ENCODE measurements at places on chromosomes 13 and 19.

DNA sequence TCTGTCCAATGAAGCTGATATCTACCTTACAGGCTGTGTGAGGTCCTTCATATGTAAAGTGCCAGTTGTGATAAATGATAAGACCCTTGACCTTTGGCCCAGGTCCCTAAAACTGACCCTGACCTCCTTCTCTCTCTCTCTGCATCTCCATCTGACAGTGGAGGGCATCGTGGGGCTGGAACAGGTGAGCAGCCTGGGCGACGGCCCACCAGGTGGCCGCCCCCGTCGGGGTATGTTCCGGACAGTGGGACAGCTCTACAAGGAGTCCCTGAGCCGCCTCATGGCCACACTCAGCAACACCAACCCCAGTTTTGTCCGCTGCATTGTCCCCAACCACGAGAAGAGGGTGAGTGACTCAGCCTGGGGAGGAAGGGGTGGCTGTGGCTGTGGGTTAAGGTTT, 53.7 kb downstream of the MYH14 start:
- H3K27ac ChIP-seq = no peak overlapping the region
- no peak overlapping the region for H3K4me3 ChIP-seq
- no peaks in the 10 kb centered on the region for H3K36me3 ChIP-seq
- DNase-seq = no peak
- H3K4me1 ChIP-seq = no peaks in the 10 kb centered on the region
- H3K27me3 ChIP-seq = no peaks in the 10 kb centered on the region

- H3K4me3 ChIP-seq = no peak overlapping the region
- no peaks in the 10 kb centered on the region for H3K4me1 ChIP-seq
- peak; percentile 52 for DNase-seq
- H3K27ac ChIP-seq = no peak overlapping the region
- H3K27me3 ChIP-seq = peaks cover 3% of the 10 kb centered on the region
- H3K36me3 ChIP-seq = no peaks in the 10 kb centered on the region
Measured at GRCh38 chr19:4597975-4598671, 38.6 kb upstream of the SEMA6B start.

DNA sequence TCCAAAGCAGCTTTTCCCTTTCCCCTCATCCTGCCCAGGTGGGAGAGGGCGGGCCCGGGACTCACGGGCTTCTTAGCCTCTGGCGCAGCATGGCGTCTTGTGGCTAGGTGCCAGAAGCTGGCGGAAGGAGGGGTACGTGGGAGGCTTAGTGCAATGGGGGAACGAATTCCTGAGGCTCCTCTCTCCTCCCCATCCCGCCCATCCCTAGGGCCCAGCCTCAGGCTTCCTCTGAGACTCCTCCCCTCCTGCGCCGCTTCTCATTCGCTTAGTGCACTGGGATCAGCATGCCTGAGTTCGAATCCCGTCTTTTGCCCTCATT, 297.8 kb downstream of the ZNF536 start:
- H3K4me1 ChIP-seq = no peaks in the 10 kb centered on the region
- no peaks in the 10 kb centered on the region for H3K27me3 ChIP-seq
- no peaks in the 10 kb centered on the region for H3K36me3 ChIP-seq
- no peak overlapping the region for H3K4me3 ChIP-seq
- no peak overlapping the region for H3K27ac ChIP-seq

- DNase-seq = peak; percentile 46
- H3K27me3 ChIP-seq = no peaks in the 10 kb centered on the region
- no peak overlapping the region for H3K4me3 ChIP-seq
Measured at GRCh38 chr13:102870677-102871415, 25.0 kb downstream of the ERCC5 start.

DNA sequence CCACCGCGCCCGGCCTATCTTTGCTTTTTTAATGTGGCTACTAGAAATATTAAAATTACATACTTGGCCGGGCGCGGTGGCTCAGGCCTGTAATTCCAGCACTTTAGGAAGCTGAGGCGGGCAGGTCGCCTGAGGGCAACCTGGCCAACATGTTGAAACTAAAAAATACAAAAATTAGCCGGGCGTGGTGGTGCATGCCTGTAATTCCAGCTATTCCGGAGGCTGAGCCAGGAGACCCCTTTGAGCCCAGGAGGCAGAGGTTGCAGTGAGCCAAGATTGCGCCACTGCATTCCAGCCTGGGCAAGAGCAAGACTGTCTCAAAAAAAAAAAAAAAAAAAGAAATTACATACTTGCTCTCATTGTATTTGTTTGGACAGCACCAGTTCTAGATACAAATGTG, 34.8 kb upstream of the DPRX start:
- H3K27me3 ChIP-seq = no peaks in the 10 kb centered on the region
- no peaks in the 10 kb centered on the region for H3K36me3 ChIP-seq
- no peaks in the 10 kb centered on the region for H3K4me1 ChIP-seq
- H3K27ac ChIP-seq = no peak overlapping the region

GRCh38 chr13:99312493-99312883, 5.3 kb upstream of the GPR183 start:
- no peaks in the 10 kb centered on the region for H3K27me3 ChIP-seq
- peaks cover 77% of the 10 kb centered on the region for H3K4me1 ChIP-seq
- peak overlapping the region; percentile 42 for H3K27ac ChIP-seq

GRCh38 chr13:29161676-29162075, 341.5 kb downstream of the MTUS2 start:
- no peak overlapping the region for H3K4me3 ChIP-seq
- no peak for DNase-seq
- no peak overlapping the region for H3K27ac ChIP-seq
- no peaks in the 10 kb centered on the region for H3K4me1 ChIP-seq

DNA sequence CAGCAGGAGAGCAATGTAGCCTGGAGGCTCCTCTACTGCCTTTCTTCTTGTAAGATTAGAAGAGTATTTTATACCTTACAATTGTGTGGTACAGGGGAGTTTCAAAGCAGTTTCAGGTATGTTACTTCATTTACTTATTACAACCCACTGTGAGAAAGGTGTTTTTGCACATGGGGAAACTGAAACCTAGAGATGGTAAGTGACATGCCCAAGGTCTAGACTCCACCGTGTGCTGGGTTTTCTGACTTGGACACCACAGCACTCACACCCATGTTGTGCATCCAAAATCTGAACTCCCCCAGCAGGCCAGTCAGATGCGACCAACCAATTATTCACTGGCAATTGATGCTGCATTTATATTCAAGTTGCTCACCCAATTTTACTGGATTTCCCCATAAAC, 22.8 kb downstream of the ERICH6B start:
- H3K4me3 ChIP-seq = no peak overlapping the region
- H3K4me1 ChIP-seq = no peaks in the 10 kb centered on the region
- no peak overlapping the region for H3K27ac ChIP-seq
- no peak for DNase-seq
- no peaks in the 10 kb centered on the region for H3K36me3 ChIP-seq

- H3K27me3 ChIP-seq = no peaks in the 10 kb centered on the region
- H3K4me1 ChIP-seq = no peaks in the 10 kb centered on the region
- no peak overlapping the region for H3K4me3 ChIP-seq
Measured at GRCh38 chr13:20828539-20829364, 55.0 kb upstream of the EEF1AKMT1 start.

DNA sequence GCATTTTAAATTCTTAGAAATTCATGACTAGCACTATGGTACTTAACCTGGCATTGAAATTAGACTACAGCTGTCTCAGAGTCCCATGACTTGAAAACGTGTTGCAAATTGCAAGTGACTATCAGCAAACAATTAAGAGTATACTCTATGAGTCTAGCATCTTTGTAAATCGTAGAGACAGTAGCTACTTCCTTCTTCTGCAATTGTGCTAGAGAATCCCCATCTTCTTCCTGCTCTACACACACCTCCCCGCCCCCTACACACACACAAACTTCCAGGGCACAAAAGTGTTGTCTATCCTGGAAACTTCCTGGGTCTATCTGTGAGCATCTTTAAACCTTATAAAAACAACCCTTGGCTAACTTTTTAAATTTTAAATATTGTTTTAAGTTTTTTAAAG, 35.2 kb upstream of the MIR17HG start:
- H3K4me3 ChIP-seq = no peak overlapping the region
- DNase-seq = no peak
- no peaks in the 10 kb centered on the region for H3K4me1 ChIP-seq
- H3K36me3 ChIP-seq = no peaks in the 10 kb centered on the region

GRCh38 chr13:30690282-30691188, 44.8 kb upstream of the ALOX5AP start:
- no peaks in the 10 kb centered on the region for H3K36me3 ChIP-seq
- no peak overlapping the region for H3K27ac ChIP-seq
- H3K27me3 ChIP-seq = no peaks in the 10 kb centered on the region
- H3K4me3 ChIP-seq = peak overlapping the region; percentile 22

GRCh38 chr19:32581705-32582179, 752 bp downstream of the PDCD5 start:
- no peak for DNase-seq
- peaks cover 20% of the 10 kb centered on the region for H3K4me1 ChIP-seq
- H3K27ac ChIP-seq = peak overlapping the region; percentile 77
- H3K4me3 ChIP-seq = peak overlapping the region; percentile 91
- H3K27me3 ChIP-seq = no peaks in the 10 kb centered on the region
- no peaks in the 10 kb centered on the region for H3K36me3 ChIP-seq

DNA sequence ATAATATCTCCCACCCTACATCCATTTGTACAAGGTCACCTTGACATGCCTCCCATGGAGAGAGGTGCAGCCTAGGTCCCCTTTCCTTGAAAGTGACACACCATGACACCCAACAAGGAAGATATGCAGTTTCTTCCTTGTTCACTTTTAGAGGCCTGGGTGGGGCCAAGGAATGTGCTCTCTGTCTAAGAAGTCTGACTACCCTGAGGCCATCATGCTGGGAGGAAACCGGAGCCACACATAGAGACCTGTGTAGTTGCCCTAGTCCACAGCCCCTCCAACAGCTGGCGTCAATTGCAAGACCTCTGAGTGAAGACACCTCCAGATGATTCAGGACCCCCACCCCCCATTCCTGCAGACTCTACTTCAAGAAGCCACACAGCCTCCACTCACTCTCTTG, 11.0 kb downstream of the SYDE1 start:
- no peak overlapping the region for H3K4me3 ChIP-seq
- H3K36me3 ChIP-seq = peaks cover 88% of the 10 kb centered on the region
- no peaks in the 10 kb centered on the region for H3K4me1 ChIP-seq
- DNase-seq = no peak

GRCh38 chr19:31538879-31539278, 189.6 kb upstream of the TSHZ3 start:
- no peaks in the 10 kb centered on the region for H3K27me3 ChIP-seq
- H3K27ac ChIP-seq = no peak overlapping the region
- H3K4me3 ChIP-seq = no peak overlapping the region
- no peaks in the 10 kb centered on the region for H3K4me1 ChIP-seq

GRCh38 chr19:48378194-48378570, 13.2 kb downstream of the KDELR1 start:
- H3K27ac ChIP-seq = no peak overlapping the region

- no peaks in the 10 kb centered on the region for H3K4me1 ChIP-seq
- no peaks in the 10 kb centered on the region for H3K36me3 ChIP-seq
- H3K27ac ChIP-seq = no peak overlapping the region
- no peak overlapping the region for H3K4me3 ChIP-seq
- no peak for DNase-seq
- H3K27me3 ChIP-seq = no peaks in the 10 kb centered on the region
Measured at GRCh38 chr19:834216-834615, 6.6 kb downstream of the AZU1 start.

DNA sequence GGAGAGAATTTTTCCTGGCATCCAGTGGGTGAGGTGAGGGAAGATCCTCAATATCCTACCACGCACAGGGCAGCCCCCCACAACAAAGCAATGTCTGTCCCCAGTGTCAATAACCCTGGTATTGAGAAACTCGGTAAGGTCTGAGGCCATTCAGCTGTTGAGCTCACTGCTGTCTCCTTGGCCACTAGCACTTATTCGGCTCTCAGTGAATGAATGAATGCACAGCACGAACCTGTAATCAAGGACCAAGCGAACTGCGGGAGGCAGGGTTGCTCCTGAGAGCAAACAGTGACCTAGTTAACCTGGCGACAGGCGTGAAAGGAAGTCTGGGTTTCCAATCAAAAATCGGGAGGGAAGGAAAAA, 640 bp downstream of the ZSCAN5A start:
- H3K4me3 ChIP-seq = peak overlapping the region; percentile 86
- H3K27me3 ChIP-seq = no peaks in the 10 kb centered on the region
- peak overlapping the region; percentile 97 for H3K27ac ChIP-seq
- no peaks in the 10 kb centered on the region for H3K36me3 ChIP-seq
- no peak for DNase-seq

DNA sequence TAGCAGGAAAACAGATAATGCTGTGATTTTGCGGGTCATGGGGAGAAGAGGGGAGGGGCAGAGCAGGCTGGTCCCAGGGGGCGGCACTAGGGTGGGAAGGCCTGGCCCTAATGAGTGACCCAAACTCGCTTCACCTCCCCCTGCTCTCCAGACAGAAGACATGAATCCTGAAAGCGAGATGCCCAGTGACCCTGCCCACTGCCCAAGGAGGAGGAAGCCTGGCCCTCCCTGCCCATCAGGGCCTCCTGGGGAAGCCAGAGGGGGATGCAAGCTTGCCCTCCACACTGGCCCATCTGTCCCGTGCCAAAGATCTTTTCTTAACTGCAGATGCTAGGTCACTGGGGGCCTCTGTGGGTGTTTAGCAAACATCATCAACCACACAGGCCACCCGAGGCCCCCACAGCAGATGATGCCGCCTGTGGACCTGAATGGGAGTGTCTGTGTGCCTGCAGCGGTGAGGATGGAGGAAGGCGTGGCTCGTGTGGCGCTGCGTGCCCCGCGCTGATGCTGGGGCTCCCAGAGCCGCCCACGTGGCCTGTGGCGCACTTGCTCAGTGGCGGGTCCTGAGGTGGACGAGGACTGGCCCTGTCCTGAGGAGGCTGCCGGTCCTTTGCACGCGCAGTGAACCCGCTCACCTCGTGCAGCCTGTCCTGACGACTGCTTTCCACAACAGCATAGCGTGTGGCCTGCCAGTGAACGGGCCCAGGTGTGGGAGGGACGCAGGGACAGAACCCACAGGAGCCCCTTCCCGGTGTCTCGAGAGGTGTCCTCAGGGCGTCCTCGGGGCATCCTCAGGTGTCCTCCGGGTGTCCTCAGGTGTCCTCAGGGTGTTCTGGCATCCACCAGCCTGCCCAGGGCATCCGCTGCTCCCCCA, 80.5 kb upstream of the MCF2L start:
- no peak for DNase-seq
- no peak overlapping the region for H3K4me3 ChIP-seq
- no peaks in the 10 kb centered on the region for H3K36me3 ChIP-seq
- no peak overlapping the region for H3K27ac ChIP-seq
- no peaks in the 10 kb centered on the region for H3K27me3 ChIP-seq
- H3K4me1 ChIP-seq = no peaks in the 10 kb centered on the region

- no peak overlapping the region for H3K27ac ChIP-seq
- H3K4me3 ChIP-seq = no peak overlapping the region
- H3K4me1 ChIP-seq = no peaks in the 10 kb centered on the region
- H3K27me3 ChIP-seq = no peaks in the 10 kb centered on the region
Measured at GRCh38 chr13:110221406-110222117, 85.4 kb downstream of the COL4A1 start.

DNA sequence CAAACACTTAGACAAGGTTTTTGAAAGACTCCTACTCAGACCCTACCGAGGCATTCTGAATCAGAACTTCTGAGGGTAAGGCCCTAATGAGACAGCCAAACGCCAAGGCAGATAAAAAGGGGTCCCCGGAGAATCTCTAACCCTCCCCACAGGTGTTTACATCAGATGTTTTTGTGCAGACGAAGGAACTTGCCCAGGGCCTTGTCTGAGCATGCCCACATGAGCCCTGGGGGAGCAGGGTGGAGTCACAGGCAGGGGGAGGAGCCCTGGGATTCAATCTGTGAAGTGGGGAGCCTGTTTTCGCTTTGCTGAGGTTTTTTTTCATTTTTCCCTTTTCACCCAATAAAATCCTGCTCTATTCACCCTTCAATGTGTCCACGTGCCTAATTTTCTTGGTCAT, 61.6 kb upstream of the MED4 start:
- no peaks in the 10 kb centered on the region for H3K36me3 ChIP-seq
- peak overlapping the region; percentile 75 for H3K27ac ChIP-seq
- peak overlapping the region; percentile 34 for H3K4me3 ChIP-seq
- DNase-seq = peak; percentile 67
- H3K4me1 ChIP-seq = peaks cover 25% of the 10 kb centered on the region
- H3K27me3 ChIP-seq = no peaks in the 10 kb centered on the region
